ENCODE measurements at places on chromosomes 6 and 20. TPM values are rescaled to one million over a fixed set of nuclear protein-coding genes. Genes with fewer than 3 reads are reported as not detected.

Gene RHAG
- not detected for total RNA-seq

Gene C6orf118
- total RNA-seq, result not detected

Gene RIPOR2
- total RNA-seq, result 96.3 TPM

DNA sequence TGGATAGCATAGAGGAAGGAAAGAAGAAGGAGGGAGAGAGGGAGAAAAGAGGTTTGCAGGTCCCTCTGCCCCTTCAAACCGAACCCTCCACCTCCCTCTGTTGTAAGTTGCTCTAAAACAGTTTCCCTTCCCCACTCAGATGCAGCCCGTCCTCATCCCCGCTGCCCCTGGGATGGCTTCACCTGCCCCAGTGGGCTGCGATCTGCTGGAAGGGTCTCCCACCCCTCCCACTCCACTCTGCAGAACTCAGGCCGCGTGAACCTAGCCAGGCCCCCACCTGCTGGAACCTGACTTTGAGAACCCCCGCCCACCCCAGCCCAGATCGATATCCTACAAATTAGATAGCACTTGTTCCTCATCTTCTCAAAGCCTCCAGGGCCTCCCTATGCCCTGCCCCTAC, 190.8 kb downstream of the DLL1 start:
- H3K27ac ChIP-seq, result no peak overlapping the region
- no peak for DNase-seq
- H3K36me3 ChIP-seq, result no peaks in the 10 kb centered on the region
- H3K4me3 ChIP-seq, result no peak overlapping the region
- peaks cover 4% of the 10 kb centered on the region for H3K4me1 ChIP-seq

DNA sequence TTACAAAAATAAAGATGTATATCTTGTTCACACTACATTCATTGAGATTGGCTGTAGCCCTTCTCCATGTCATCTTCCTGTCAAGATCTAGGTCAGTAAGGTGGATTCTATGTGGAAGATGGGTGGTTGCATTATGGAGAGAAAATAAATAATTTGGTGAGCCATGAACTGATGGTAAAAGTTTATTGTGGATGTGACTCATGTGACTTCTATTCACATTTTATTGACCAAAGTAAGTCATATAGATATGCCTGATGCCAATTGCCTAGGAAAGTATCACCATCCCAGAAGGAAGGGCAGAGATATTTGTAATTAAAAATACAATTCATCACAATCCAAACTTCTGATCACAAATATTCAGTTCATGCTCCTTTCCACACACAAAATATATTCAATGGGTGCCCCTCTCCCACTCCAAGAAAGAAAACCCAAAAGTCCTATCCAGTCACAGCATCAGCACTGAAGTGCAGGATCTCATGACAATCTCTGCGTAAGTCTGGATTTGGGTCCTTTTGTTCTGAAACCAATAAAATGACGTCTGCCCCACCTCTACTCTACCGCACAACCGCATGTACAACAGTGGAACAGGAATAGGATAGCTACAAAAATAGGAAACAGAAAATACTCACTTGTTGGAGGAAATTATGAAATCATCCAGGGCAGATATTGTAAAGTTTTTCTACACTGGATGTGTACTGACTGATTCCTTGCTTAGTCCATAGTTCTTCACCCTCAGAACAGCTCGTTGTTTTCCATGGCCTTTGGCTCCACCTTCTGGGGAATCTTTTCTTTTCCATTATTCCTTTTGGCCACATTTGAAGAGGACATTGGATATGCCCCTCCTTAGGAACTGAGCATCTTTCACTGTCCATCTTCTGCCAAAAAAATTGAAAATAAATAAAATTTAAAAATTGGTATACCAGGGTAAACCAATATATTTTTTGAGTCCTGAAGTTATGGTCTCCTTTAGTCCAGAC, 16.1 kb upstream of the SLC17A3 start:
- H3K27me3 ChIP-seq, result peaks cover 3% of the 10 kb centered on the region
- H3K4me3 ChIP-seq, result no peak overlapping the region
- no peak for DNase-seq
- no peaks in the 10 kb centered on the region for H3K36me3 ChIP-seq
- no peaks in the 10 kb centered on the region for H3K4me1 ChIP-seq

GRCh38 chr6:71205336-71205956, 83.2 kb upstream of the OGFRL1 start:
- no peaks in the 10 kb centered on the region for H3K36me3 ChIP-seq
- no peak overlapping the region for H3K4me3 ChIP-seq
- no peak overlapping the region for H3K27ac ChIP-seq
- H3K27me3 ChIP-seq, result peaks cover 4% of the 10 kb centered on the region

- H3K27me3 ChIP-seq, result no peaks in the 10 kb centered on the region
- H3K36me3 ChIP-seq, result no peaks in the 10 kb centered on the region
- H3K27ac ChIP-seq, result no peak overlapping the region
- no peaks in the 10 kb centered on the region for H3K4me1 ChIP-seq
- DNase-seq, result no peak
These were observed 47.5 kb downstream of the DLL1 start for GRCh38 chr6:170243386-170243785.

GRCh38 chr6:4017058-4017739, 61.7 kb downstream of the FAM217A start:
- no peaks in the 10 kb centered on the region for H3K27me3 ChIP-seq
- H3K4me1 ChIP-seq, result peaks cover 46% of the 10 kb centered on the region

All from activated CD8-positive, alpha-beta T cell treated with anti-CD3 and anti-CD28 coated beads for 36 hours (primary cell).